Endodermal cell (in vitro differentiated cells): ENCODE measurements at places on chromosomes 16 and 17. TPM values are rescaled to one million over a fixed set of nuclear protein-coding genes. Genes with fewer than 3 reads are reported as not detected.

- peaks cover 2% of the 10 kb centered on the region for H3K4me1 ChIP-seq
- H3K4me3 ChIP-seq = no peak overlapping the region
- DNase-seq = no peak
- H3K27me3 ChIP-seq = peaks cover 36% of the 10 kb centered on the region
- peak overlapping the region; percentile 33 for H3K27ac ChIP-seq
- no peaks in the 10 kb centered on the region for H3K36me3 ChIP-seq
Measured at GRCh38 chr17:61208301-61209105, 191.1 kb upstream of the TBX2 start.

DNA sequence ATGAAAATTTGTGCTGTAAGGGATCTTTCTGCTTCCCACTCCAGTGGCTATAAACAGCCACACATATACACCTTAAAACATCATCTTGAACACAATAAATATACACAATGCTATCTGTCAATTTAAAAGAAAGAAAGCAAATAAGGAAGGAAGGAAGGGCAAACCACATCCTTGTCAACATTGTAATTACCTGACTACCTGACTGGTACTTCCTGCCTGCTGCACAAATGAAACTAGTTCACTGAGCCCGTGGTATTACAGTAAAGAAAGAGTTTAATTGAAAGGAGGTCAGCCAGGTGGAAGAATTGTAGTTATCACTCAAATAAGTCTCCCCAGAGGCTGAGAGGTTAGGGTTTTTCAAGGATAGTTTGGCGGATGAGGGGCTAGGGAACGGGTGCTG lies 344.4 kb upstream of the ASIC2 start:
- no peak overlapping the region for H3K4me3 ChIP-seq
- H3K27ac ChIP-seq = no peak overlapping the region
- H3K4me1 ChIP-seq = no peaks in the 10 kb centered on the region

The TEX19 gene
- 0.23 and 0.48 TPM in 2 replicates for total RNA-seq

DNA sequence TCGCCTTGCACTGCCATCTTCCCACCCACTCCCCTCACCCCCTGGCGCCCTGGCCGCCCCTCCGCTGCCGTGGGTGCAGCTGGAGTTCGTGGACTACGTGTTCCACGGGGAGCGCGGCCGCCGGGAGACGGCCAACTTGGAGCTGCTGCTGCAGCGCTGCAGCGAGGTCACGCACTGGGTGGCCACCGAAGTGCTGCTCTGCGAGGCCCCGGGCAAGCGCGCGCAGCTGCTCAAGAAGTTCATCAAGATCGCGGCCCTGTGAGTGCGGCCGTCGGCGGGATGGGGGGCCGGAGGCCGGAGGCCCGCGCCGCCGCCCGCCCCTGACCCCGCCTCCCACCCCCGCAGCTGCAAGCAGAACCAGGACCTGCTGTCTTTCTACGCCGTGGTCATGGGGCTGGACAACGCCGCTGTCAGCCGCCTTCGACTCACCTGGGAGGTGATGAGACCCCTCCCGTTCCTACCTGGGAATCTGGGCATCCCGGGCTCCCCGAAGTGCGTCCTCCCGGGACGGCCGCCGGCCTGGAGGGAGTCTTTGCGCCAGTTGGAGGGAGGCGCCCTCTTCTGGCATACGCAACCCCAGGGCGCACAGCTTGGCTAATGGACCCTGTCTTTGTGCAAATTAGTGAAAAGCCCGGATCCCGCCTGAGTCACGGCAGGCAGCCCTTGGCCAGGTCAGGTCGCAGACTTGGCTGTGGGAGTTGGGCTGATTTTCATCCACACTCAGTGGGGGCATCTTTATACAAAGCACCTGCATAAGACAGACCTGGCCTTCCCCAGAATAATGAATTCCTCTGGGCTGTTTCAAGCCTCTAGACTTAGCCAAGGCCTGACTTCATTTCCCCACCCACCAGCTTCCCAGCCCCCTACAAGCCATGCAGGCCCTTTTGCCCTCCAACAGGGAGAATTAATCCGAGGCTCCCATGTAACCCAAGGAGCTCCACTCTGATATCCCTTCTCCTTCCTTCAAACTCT lies 14.3 kb downstream of the RAPGEFL1 start:
- H3K4me3 ChIP-seq = peak overlapping the region; percentile 73
- peak; percentile 97 for DNase-seq
- peaks cover 7% of the 10 kb centered on the region for H3K27me3 ChIP-seq
- no peaks in the 10 kb centered on the region for H3K4me1 ChIP-seq

DNA sequence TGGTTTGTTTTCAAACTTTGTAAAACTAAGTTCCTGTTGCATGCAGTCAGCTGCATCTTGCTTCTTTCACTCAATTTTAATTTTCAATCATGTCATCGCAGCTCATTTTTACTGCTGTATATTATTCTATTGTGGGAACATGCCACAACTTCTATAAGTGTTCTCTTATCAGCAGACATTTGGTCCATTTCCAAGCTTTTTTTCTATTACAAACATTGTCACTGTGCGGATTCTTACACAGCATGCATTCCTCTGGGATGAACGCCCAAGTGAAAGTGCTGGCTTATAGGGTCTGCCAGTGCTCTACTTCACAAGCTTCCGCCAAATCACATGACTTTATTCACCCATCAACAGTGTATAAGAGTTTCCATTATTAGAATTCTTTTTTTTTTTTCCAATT lies 22.7 kb downstream of the GINS3 start:
- H3K36me3 ChIP-seq = no peaks in the 10 kb centered on the region
- H3K27me3 ChIP-seq = no peaks in the 10 kb centered on the region
- H3K27ac ChIP-seq = no peak overlapping the region
- peaks cover 4% of the 10 kb centered on the region for H3K4me1 ChIP-seq
- DNase-seq = no peak
- no peak overlapping the region for H3K4me3 ChIP-seq
